Fibroblast of skin of left quadriceps (primary cell): ENCODE measurements at places on chromosomes 16 and 17.

DNA sequence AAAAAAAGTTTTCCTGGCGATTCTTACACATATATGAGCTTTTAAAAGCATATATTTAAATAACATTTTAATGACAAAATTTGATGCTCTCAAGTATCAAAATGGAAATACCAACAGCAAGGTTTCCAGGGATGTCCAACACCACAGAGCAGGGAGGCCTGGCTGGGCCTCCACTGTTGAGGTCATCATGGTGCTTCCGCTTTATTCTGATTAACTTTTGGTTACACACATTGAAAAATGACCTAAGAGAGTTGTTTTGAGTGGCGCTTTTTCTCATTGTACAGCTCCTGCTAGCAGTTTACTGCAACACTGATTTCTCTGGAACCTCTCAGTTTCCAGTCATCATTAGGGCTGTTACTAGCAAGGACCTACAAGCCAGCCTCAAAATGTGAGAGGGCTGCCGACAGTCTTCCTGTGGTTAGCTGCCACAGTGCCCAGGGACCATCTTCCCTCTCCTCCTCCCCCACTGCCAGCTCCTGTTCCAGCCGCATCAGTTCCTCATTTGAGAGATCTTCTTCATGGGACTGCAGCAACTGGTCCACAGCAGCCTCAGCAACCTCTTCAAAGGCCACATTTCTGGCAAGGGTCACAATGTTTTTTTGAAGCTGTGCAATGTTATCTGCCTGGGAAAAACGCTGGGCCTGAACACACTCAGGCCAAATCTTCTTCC is 21.3 kb downstream of the DEF8 start:
- no peak for DNase-seq

DNA sequence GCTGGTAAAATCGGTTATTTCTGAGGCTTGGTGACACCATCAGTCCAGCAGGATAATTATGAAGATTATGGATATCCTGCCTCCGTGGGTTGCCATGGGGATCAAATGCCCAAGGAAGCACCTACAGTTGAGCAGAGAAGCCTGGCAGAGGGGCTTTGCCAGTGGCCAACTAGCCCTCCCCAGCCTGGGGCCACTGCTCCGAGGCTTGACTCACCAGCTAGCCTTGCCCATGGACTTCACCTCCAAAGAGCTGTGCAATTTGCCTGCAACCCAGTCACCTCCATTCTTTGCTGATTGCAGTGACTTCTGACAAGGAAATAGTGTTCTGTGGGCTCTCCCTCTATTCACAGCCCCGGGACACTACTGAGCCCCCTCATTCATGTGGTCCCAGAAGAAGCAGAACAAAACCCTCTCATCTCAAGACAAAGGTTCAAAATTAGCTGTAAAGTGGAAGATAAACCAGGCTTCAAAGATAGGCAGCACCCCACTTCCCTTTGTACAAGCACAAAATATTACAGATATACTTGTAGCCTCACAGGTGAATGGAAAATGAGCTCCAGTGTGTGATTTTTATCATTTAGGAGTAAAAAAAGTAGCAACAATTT is 1.6 kb downstream of the PECAM1 start:
- DNase-seq, result no peak

GRCh38 chr17:69066482-69066881 is 5.8 kb upstream of the ABCA9 start:
- DNase-seq, result no peak

DNA sequence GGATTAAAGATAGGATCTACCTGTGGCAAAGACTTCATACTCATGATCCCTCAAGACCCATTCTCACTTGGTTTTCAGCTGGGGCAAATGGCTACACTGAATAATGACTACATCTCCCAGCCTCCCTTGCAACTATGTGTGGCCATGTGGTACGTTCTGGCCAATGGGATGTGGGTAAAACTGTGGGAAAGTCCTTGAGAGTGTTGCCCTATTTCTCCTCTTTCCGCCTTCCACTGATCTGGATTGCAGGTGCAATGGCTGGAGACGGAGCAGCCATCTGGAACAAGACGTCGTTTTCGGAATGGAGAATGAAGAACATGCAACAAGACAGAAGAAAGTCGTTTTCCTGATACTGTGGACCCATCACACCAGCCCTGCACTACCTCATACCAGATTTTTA is 48.5 kb downstream of the HAPSTR1 start:
- no peak for DNase-seq

DNA sequence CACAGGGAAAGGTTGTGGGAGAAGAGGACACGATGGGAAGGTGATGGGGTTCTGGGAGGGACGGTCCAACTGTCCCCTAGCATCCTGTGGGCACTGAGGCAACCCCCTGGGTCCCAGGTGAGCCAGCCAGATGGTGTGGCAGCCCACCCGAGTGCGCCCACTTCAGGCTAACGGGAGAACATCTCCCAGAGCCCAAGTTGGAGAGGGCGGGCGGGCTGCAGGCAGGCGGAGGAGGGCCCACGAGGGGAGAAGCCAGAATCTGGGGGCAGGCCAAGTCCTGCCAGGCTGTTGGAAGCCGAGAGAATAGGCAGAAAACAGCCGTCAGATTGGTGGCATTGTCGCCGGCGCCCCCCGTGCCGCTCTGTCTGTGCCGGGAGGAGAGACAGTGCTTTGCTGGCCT is 13.8 kb upstream of the ABCC3 start:
- no peak for DNase-seq

- DNase-seq, result no peak
Observed at GRCh38 chr17:633641-634101, 81.0 kb downstream of the VPS53 start.

DNA sequence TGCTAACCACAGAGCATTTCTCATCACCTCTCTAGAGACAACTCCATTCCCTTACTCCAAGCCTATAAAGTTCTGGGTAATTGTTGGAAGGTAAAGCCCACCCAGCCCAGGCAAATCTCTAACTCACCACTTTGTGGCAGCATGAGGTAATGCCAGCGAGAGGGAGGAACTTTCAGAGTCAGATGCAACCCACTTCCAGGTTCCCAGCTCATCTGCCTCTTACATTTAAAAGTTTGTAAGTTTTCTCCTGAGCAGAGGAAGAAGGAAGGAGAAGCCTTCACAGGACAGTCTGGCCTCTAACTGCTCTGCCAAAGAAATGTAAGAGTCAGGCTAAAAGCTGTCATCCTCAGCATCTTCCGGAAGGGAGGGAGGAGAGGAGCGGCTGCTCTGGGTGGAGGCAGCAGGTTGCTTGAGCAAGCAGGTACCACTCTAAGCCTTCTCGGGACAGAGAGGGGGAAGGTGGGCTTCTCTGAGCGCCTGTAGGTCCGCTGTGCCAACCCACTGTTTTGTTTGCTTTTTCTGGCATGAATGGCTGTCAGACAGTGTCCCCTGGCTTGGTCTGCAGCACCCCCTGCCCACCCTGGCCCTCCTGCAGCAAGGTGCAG is 1.0 kb downstream of the ZNF319 start:
- DNase-seq, result no peak

- DNase-seq, result no peak
Observed at GRCh38 chr17:917391-917811, 62.2 kb downstream of the NXN start.

DNA sequence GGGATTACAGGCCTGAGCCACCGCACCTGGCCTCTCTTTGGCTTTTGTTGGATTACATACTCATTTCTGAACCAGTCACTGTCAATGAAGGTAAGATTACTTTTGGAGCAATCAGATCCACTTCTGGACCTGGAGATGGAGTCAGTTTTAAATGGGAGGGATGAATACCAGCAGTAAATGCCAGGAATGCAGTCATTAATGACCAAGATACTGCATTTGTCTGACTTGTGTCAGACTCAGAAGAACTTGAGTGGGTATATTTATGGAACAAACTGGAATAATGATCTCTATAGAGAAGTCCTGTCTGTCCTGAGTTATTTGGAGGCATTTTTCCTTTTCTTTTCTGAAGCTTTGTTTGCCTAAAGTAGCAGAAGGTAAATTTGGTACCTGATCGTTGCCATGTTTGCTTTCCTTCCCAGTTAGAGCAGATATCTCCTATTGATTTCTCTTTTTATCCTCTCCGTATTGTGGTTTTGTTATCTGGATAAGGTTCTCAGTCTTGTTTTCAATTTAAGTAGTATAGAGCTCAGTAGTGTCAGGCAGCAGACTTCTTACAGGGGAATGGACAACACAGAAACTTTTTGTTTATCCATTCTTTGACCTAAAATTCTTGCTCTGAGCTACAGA is 10.7 kb downstream of the NLK start:
- DNase-seq, result no peak
